ENCODE measurements at places on chromosomes 1 and 21.

DNA sequence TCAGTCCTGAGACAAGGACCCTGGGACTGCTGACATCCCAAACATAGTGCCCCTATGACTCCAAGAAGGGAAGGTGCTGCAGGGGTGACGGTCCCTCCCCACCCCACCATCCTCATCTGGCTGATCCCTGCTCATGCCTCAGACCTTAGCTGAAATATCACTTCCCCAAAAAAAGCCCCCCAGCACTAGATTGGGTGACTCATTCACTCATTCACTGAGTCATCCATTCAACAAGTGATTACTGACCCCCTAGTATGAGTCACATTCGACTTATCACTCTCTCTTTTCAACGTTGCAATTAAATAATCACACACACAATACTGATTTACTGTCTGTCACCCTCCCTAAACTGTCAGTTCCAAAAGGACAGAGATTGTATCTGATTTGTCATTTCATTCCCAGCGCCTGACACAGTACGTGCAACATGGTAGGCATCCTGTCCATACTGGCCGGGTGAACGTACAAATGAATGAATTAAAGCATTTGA lies 48.6 kb downstream of the HIVEP3 start:
- no peak overlapping the region for H3K4me3 ChIP-seq
- H3K4me1 ChIP-seq: peaks cover 24% of the 10 kb centered on the region
- H3K27ac ChIP-seq: no peak overlapping the region
- no peaks in the 10 kb centered on the region for H3K27me3 ChIP-seq

- H3K4me3 ChIP-seq: no peak overlapping the region
- peaks cover 59% of the 10 kb centered on the region for H3K27me3 ChIP-seq
- H3K36me3 ChIP-seq: peaks cover 6% of the 10 kb centered on the region
- DNase-seq: no peak
Observed at GRCh38 chr1:236608930-236609726, 4.8 kb upstream of the HEATR1 start.

GRCh38 chr1:159088050-159088449 lies 11.5 kb upstream of the AIM2 start:
- no peak for DNase-seq
- H3K4me3 ChIP-seq: no peak overlapping the region
- peaks cover 4% of the 10 kb centered on the region for H3K36me3 ChIP-seq
- no peak overlapping the region for H3K27ac ChIP-seq
- peaks cover 11% of the 10 kb centered on the region for H3K4me1 ChIP-seq

- no peaks in the 10 kb centered on the region for H3K36me3 ChIP-seq
- no peak overlapping the region for H3K4me3 ChIP-seq
- peaks cover 8% of the 10 kb centered on the region for H3K27me3 ChIP-seq
- H3K4me1 ChIP-seq: no peaks in the 10 kb centered on the region
Observed at GRCh38 chr1:7491109-7491817, 279.8 kb upstream of the VAMP3 start.

DNA sequence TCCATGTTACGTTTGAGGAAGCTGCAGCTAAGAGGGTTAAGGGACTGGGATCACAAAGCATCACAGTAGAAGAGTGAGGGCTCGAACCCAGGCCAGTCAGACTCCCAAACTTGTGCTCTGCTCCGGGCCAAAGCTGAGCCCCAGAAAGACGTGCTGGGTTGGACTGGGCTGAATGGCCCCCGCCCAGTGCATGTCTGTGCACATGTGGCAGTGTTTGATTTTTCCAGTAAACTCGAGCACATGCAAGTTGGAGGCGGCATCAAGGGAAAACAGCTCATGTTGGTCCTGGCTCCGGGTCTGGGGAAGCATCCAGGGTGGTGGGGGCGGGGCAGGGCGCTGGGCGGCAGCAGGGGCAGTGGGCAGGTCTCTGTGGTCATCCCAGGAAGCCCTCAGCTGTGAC lies 39.8 kb upstream of the WNT4 start:
- no peaks in the 10 kb centered on the region for H3K36me3 ChIP-seq
- H3K4me3 ChIP-seq: no peak overlapping the region
- peaks cover 5% of the 10 kb centered on the region for H3K4me1 ChIP-seq
- peaks cover 50% of the 10 kb centered on the region for H3K27me3 ChIP-seq
- DNase-seq: no peak
